ENCODE measurements at places on chromosomes 1 and 21.

DNA sequence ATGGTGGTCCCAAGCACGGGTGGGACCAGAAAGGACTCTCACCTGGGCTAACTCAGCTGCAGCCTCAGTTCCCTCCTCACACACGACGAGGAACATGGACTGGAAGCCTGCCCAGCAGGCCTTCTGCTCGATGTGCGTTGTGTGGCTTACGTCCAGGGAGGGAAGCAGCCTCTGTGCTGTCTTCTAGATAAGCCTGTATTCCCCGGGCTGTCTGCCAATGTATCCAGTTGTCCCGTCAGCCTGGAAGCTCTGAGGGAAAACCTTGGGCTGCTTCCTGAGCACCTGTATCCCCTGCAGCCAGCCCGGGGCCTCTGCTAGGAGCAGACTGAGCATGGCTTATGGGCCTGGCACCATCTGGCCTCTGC lies 10.5 kb downstream of the PCSK9 start:
- no peak for DNase-seq

DNA sequence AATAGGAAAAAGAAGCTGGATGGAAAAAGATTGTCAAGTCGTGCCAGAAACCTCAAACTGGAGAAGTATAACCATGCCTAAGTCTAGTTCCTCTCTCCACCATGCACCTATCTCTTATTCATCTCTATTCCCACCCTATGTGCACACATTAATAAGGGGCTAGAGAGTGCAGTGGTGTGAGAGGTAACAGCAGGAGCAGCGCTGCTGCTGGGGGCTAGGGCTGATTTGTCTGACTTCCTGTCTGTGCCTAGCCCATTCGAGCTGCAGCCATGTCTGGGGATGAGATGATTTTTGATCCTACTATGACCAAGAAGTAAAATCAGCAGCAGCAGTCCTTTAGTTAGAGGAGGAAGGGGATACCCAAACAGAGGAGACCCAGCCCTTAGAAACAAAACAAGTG lies 43.0 kb downstream of the TRIM33 start:
- DNase-seq: no peak

DNA sequence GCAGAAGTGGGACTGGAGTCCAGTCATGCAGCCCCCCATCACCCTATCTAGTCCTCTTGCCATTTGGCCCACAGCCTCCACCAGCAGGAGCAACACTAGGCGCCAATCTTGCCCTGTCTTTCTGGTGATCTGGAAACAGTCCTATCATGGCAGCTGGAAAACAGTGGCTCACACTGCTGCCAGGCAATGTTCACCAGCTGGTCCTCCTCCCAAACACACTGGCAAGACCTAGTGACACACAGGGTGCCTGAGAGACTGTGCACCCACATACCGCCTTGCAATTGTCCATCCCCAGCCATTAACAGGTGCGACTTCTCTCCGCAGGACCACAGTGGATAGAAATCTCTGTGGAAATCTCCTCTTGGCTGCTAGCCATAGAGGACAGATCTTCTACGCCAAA lies 105.5 kb downstream of the HIVEP3 start:
- DNase-seq: no peak

DNA sequence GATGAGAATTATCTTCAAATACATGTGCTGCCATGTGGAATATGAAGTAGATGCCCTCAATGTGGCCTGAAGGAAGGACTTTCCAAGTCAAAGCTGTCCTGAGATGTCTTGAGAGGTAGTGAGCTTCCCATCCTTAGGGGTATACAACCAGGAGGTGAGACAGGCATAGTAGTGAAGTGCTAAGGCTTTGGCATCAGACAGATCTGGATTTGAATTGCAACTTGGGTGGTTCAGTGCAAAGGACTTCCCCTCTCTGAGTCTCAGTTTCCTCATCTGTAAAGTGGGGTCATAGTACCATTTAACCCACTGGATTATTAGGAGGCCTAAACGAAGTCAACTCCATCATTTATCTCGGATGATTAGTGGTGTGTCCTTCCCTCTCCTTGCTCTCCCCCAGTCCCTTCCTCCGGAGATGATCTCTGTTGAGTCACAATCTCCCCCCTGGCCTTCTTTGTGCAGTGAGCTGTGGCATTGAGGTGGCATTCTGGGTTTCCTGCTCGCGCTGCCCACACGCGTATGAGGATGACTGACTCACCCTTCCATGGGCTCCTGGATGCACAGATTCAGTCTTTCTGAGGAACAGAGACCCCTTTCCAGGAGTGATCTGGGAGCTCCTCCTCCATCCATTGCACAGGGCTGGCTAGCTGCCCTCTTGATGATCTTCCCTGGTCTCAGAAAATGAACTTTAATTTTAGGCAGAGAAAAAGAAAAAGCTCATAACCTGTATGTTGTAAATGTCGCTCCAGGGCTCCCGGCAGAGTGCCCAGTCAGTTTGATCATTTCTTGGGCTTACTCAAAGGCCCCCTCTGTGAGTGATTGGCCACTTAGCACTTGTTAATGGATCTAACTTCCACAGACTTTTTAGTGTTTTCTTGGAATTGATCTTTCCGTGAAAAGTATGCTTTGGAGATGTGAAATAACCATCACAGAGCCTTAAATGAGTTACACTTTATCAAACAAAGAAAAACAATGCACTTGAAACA lies 354.6 kb downstream of the PTPRU start:
- DNase-seq: no peak

GRCh38 chr1:160068225-160068624 lies 1.7 kb downstream of the KCNJ10 start:
- no peak for DNase-seq

DNA sequence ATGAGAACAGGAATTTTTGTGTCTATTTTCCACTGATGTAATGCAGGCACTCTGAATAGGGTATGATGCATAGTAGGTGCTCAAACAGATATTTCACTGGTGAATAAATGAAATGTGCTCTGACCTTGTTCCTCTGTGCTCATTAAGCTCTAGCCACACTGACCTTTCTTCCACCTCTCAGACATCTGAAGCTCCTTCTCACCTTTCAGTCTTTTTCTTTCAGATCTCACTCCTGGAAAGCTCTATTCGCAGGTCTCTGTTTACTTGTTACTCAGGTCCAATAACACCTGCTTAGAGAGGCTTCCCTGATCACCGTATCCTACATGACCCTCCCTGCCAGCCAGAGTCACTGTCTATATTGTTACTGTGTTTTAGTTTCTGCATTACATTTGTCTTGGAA lies 59.2 kb upstream of the IVNS1ABP start:
- DNase-seq: no peak

Measured in HCT116 (cell line).